CD4-positive, alpha-beta T cell treated with Interferon gamma for 1 hour (primary cell): ENCODE measurements at places on chromosomes 2 and 18.

DNA sequence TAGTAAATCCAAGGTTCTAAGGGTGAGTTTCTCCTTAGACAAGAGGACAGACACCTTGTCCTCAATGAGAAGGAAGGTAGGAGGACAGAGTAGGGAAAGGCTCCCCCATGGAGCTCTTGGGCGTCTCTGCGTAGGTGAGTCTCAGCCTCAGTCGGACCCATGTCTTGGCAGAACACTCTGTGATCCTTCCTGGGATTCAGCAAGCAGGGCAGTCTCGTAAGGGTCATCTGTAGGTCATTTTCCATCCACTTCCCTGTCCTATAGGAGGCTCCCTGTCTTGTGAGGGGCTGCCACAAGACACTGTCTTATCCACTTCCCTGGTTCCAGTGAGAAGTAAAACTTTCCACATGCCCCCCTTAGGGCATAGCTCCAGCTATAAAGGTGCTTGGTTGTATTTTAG lies 122.6 kb upstream of the TWIST2 start:
- DNase-seq = no peak

DNA sequence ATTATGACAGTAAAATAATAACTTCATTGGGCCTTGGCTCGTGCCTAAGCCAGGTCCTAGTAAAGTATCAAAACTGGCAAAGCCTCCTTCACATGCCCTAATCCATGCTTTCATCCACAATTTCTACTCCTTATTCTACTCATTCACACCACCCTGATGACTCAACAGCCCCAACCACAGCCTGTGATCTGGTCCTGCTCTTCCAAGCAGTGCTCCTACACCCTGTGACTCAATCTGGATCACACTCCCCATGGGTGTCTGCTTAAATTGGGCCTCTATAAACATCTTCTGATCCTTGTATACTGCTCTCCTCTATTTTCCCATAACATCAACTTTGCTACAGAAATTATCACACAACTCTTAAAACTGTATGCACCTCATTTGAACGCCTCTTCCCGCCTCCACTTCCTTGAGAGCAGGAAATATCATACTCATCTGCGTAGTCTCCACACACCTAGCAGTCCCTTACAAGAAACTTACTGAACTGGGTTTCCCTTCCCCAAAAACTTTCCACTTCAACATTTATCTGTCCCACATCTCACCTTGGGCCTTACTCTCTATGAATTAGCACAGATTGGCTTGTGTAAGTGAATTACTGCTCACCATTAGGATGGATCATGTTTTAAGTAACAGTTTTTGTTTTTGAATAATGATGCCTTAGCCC lies 15.9 kb downstream of the GTF3C3 start:
- no peak for DNase-seq

DNA sequence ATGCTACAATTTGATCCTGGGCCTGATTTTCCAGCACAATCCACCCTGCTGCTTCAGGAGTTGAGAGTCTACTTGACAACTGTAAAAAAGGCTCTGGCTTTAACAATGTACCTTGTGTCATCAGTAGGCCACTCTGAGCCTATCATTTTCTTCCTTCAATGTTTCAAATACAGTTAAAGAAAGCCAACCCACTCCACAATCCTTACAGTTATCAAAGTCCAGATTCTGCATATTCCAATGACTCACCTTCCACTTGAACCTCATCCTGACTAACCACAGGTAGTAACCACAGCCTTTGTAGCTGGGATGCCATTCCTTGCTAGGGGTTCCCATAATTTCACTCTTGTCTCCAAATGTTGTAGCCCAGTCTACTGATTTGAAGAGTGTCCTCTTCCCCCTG lies 35.5 kb upstream of the AQP4 start:
- DNase-seq = no peak

GRCh38 chr18:57837917-57838548 lies 34.9 kb upstream of the ATP8B1 start:
- peak; percentile 38 for DNase-seq

DNA sequence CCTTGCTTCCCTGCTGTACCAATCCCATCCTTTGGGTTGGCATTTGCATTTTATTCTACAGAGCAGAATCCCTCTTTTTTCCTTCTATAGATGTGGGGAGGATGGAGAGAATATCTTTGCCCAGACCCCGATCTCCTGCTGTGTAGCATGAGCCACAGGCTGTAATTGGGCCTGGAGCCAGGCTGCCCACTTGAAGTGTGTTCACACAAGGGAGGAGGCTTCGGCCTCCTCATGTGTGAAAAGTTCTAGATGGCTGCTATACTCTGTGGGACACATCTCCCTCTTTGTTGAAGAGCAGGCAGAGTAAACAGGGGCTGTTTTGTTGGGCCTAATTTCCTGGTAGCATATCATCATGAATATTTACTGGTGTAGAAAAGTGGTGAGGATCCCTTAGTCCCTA lies 126.3 kb downstream of the XRCC5 start:
- DNase-seq = no peak
